CD4-positive, alpha-beta T cell treated with Interleukin-2 at 100 ng/mL for 4 hours (primary cell): ENCODE measurements at places on chromosomes 16 and 17.

GRCh38 chr17:77719806-77720205 lies 238.7 kb upstream of the TNRC6C start:
- no peak for DNase-seq

DNA sequence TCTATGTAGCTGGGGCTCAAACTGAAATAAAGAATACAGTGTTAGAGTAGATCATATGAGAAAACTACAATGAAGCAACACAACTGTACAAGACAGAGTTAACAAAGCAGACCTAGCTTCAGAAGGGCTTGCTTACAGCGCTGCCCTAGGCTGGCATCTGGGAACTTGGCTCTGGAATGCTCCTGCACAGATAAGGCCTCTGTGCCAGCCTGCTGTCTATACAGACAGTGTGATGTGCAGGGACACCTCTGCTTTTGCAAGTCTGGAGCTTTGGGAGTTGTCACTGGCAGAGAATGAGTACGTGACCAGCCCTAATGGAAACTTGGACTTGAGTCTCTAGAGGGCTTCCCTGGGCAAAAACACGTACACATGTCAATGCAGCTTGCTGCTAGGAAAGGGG lies 32.1 kb upstream of the SLC38A8 start:
- DNase-seq = no peak

DNA sequence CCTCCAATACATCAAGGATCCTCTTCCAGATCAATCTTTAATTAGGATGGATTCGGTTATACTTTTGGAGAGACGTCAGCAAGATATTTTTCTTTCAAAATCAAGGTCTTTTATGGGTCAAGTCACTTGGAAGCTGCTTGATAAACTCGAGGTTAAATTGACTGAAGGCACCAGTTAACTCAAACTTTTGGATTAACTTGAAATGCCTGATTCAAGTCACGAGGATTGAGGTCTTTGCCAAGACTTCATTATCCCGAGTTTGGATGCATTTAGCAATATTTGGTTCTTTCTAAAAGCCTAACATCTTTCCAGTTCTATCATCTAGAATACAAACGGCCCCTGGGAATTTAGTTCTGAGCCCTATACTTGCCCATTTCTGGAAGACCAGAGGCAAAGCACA lies 82.9 kb downstream of the MYH11 start:
- no peak for DNase-seq

DNA sequence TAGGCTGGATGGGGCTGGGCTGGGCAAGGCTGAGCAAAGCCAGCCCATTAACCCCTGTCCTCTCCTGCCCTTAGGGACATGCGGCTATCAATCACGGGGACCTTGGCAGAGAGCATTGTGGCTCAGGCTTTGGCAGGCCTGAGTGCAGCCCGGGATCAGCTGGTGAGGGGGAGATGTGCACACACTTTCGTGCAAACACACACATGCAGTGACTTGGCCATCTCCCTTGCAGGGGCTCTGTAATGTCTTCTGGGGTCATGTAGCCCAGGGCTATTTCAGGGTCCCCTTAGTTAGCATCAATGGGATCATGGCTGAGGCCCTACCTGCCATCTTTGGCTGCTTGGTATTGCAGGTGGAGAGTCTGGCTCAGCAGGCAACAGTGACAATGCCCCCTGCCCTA lies 6.9 kb downstream of the CARMIL2 start:
- DNase-seq = no peak

DNA sequence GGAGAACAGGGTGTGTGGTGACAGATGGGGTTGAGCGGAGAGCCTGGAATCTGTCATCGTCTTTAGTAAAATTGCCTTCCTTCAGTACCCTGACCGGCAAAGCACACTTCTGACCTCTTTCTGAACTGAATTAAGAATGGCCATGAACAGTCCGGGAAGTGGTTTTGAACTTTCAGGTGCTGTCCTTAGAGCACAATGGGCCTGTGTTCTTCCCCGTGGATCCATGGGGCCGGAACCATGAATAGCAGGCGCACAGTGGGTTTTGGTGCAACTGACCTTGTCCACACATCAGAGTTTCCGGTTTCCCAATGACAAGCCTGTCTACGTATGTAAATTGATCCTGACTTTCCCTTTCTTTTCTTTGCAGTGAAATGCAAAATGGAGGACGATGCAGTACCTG lies 28.5 kb downstream of the GPRC5B start:
- no peak for DNase-seq

GRCh38 chr17:63707151-63707550 lies 7.2 kb upstream of the LIMD2 start:
- peak; percentile 26 for DNase-seq

DNA sequence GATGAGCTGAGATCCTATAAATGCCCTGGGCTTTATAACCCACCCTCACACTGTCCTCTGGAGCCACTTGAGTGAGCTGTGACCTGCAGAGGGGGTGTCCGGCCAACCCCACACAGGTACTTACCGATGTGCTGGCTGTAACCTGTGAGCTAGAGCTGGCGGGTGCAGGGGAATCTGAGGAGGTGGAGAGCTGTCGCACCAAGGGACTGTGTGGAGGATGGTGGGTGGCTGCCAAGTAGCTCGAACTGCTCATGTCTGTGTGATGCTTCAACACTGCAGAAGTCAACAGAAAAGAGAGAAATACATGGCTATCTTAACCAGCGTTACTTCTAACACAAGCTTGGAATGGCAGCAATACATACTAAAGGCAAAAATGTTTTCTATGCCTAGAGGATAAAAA lies 39.4 kb downstream of the STH start:
- no peak for DNase-seq

- DNase-seq = no peak
These were observed 77.0 kb downstream of the NTN1 start for GRCh38 chr17:9098242-9098825.

- DNase-seq = no peak
These were observed 37.5 kb upstream of the LITAF start for GRCh38 chr16:11624205-11624604.

- peak; percentile 70 for DNase-seq
These were observed 35.4 kb upstream of the LITAF start for GRCh38 chr16:11621920-11622651.

- DNase-seq = no peak
These were observed 473 bp downstream of the SUPT6H start for GRCh38 chr17:28662527-28662829.

DNA sequence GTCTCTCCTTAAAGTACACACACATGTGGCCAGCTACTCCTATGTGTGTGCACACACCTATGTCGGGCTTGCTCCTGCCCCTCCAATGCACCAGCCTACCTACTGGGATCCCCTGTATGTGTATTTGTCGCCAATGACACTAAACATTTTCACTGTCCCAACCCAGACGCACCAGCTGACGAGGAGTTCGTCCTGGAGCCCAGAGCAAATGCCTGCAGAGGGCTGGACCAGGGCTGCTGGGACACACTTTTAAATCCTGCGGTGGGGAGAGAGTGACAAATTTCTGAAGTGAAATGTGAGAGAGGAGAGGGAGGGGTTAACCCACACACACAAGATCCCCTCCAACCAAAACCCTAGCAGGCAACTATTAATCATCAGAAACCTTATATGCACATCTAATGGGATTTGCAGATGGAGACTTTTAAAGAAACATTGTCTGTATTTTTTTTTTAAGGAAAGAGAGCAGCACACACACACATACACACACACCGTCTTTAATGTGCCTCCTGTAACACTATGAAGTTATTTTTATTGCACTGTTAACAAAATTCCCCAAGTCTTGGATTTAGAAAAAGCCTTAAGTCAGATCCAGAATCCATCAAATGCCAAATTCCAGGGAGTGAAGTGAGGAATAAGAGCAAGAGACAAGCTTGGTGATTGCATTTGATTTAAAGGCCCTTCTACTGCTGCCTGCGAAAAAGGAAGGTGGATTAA lies at the start of gene MEOX1:
Gene MEOX1 (minus strand): TSS at position 224 of the 714 bp plus-strand sequence. CDS start 388 bp downstream, outside the sequence.
- DNase-seq = peak; percentile 23

GRCh38 chr17:36936455-36937000 lies 747 bp upstream of the LHX1 start:
- no peak for DNase-seq

- DNase-seq = peak; percentile 23
These were observed 107.9 kb downstream of the SMG6 start for GRCh38 chr17:2195729-2196128.

DNA sequence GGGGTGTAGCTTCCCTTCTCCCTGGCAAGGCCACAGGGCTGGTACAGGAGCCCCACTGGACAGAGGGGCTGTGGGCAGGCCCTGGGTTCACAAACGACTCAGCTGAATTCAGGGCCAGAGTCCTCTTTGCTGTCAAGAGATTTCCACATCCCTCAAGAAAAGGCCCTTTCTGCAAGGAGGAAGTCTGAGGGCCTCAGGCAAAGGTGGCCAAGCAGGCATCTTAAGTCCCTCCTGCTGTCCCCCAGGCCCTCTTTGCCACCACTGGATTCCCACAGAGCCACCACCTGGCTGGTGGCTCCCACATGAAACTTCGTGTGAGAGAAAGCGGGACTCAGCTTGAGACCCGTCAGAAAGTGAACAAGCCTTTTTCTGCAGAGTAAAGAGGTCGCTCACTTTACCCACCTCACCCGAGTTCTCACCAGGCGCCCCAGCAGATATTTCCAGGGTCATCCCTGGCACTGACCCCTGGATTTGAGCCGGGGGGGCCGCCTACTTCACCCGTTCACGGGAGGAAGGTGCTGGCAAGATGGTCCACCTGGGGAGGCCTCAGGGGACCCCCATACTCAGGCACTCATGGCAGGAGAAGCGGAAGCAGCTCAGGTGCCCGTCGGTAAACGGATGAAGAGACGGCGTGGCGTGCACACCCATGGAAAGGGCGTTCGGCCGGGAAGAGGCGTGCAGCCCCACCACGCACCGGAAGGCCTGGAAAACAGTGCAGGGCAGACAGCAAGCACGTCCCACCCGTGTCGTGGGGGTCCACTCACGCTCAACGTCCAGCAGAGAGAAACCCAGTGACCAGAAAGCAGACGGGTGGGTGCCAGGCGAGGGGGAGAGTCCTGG lies 3.6 kb downstream of the RNF166 start:
- DNase-seq = no peak

- DNase-seq = no peak
These were observed 29.5 kb downstream of the ARHGAP23 start for GRCh38 chr17:38457577-38458371.

- DNase-seq = no peak
These were observed 90.5 kb downstream of the SEC14L1 start for GRCh38 chr17:77231076-77231871.

- no peak for DNase-seq
These were observed 94.8 kb downstream of the RTN4RL1 start for GRCh38 chr17:1930337-1930645.

- no peak for DNase-seq
These were observed 8.6 kb upstream of the CDH1 start for GRCh38 chr16:68728523-68728922.

GRCh38 chr17:28497931-28498330 lies 8.2 kb upstream of the FOXN1 start:
- DNase-seq = no peak

DNA sequence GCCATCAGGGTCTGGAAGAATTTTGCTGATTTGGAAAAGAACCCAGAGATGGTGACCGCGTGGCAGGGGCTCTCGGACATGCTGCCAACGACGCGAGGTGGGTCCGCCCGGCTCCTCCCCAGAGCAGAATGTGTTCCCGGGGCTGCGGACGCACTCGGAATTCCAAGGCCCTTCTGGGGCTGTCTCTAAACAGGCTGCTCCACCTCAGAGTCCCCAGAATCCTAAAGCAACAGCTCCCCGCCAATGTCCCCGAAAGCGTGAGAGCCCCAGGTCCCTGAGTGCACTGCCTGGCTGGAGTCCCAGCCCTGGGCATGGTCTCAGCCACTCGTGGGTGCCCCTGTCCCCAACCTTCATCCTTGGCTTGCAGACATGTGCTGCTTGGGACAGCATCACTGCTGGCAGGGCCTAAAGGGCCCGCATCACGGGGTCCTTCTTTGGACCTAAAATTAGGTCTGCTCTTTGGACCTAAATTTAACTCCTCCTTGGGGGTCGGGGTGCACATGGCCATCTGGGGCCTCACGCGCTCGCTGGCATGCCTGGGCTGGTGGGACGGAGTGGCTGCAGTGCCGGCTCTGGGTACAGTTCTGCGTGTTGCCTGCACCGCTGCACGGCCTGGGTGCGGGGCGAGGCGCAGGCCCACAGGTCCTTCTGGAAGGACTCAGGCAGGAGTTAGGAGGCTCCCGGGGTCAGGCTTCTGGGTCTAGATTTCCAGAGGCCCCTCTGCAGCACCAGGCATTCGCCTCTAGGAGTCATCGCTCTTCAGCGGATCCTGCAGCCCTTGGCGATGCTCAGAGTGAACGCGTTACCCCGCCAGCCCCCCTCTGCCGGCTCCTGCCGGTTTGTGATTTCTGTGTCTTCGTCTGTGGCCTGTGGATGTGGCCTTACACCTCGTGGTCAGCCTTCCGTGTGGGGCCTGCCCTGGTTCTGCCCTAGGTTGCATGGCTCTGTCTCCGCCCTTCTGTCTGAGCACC lies 41.9 kb upstream of the CHMP6 start:
- DNase-seq = no peak
